ENCODE measurements at places on chromosomes 6 and 20. TPM values are rescaled to one million over a fixed set of nuclear protein-coding genes. Genes with fewer than 3 reads are reported as not detected.

GRCh38 chr20:43385914-43386313 is 71.8 kb upstream of the SRSF6 start:
- no peak overlapping the region for H3K27ac ChIP-seq
- no peaks in the 10 kb centered on the region for H3K4me1 ChIP-seq
- peaks cover 5% of the 10 kb centered on the region for H3K27me3 ChIP-seq
- no peak overlapping the region for H3K4me3 ChIP-seq
- no peaks in the 10 kb centered on the region for H3K36me3 ChIP-seq

DNA sequence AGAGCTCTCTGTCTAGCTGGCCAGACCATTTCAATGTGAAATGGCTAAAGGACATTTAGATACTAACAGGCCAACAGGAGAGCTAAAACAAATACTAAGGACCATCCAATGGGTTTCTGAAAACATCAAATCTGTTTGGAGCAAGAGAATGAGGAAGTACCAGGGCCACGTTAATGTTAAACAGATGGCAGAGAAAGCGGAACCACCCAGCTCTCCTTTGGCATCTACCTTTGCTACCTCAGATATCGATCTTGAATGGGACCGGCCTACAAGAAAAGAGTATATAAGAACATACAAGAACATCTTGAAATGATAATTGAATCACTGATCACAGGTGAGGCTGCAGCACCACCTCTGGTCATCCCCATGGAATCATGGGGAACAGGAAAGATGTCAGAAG is 31.8 kb downstream of the KCNK5 start:
- H3K4me1 ChIP-seq: no peaks in the 10 kb centered on the region
- no peak for DNase-seq
- no peaks in the 10 kb centered on the region for H3K36me3 ChIP-seq
- H3K27me3 ChIP-seq: peaks cover 4% of the 10 kb centered on the region

DNA sequence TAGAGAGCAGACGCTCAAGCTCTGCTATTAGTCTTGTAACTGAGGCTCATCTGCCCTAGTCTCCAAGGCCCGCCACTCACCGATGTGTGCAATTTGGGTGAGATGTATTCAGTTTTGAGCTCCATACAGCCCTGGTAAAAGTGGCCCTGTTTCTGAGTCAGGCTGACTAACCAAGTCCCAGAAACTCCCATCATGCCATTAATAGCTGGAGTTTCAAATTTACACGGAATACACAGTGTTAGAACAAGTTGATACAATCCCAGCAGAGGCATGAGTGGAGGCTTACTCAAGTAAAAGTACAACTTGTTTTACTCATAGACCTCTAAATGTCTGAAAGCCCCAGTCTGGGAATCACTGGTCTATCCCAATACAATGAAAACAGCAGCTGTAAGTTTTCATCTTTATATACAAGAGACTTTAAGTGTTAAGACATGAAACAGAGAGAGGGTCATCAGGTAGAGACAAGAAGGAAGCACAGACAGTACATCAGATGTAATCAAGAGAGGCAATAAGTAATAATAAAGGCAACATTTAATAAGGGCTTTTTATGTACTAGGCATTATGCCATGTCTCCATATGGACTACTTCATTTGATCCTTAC is 42.4 kb downstream of the RTN4IP1 start:
- peaks cover 27% of the 10 kb centered on the region for H3K4me1 ChIP-seq
- DNase-seq: no peak
- no peak overlapping the region for H3K4me3 ChIP-seq

Gene DZANK1
- total RNA-seq: 1.5 TPM

Gene OR14J1
- total RNA-seq: not detected

Gene KCNQ5
- total RNA-seq: 4.1 TPM

DNA sequence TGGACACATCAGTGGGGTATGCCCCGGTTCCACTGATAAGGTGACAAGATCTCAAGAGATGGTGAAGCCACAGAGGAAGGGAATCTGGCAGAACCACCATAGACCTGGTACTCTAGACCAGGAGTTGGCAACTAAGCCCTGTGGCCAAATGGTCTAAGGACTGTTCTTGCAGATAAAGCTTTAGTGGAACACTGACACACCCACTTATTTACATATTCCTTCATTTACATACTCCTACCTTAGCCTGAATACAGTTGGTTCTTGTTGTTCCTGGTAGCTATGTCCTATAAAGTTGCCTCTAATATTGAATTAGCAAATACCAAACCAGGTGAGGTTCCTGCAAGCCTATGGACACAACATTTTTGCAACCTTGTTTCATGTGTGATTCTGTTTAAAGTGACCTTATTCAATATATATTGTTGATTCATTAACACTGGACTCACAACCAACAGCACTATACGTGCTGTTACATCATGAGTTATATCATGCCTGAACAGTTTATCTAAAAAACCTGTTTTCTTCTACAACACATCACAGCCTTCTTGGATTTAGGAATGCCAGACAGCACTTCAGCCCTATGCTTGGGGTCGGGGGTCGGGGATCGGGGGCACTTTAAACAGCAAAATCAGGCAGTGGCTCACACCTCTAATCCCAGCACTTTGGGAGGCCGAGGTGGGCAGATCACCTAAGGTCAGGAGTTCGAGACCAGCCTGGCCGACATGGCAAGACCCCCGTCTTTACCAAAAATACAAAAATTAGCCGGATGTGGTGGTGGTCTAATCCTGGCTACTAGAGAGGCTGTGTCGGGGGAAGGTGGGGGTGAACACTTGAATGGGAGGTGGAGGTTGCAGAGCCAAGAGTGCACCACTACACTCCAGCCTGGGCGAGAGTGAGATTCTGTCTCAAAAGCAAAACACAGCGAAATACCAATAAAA is 2.5 kb downstream of the CCDC167 start:
- H3K27me3 ChIP-seq: no peaks in the 10 kb centered on the region
- H3K27ac ChIP-seq: no peak overlapping the region
- peaks cover 17% of the 10 kb centered on the region for H3K4me1 ChIP-seq
- no peaks in the 10 kb centered on the region for H3K36me3 ChIP-seq
- H3K4me3 ChIP-seq: no peak overlapping the region

DNA sequence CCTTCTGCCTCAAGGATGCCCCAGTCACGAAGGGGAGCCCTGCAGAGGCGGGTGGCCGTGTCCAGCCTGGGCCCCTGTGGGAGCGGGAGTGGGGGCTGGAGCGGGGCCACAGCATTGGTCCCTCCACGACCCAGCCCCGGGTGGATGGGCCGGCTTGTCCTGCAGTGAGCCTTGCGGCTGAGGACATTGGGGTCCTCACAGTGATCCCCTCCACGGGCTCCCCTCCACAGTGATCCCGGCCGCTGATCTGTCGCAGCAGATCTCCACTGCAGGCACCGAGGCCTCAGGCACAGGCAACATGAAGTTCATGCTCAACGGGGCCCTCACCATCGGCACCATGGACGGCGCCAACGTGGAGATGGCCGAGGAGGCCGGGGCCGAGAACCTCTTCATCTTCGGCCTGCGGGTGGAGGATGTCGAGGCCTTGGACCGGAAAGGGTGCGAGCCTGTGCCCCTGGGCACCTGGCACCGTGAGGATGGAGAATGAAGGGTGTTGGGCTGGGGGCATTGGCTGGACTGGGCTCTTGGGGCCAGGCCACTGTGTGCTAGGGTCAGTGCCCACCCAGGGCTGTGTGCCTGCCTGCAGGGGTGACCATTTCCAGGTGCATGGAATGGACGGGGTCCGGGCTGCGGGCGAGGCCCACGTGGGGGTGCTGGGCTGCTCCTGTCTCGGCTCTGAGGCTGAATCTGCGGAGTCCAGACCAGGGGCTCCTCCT is 44.4 kb downstream of the PYGB start:
- no peaks in the 10 kb centered on the region for H3K27me3 ChIP-seq
- no peak for DNase-seq
- peaks cover 9% of the 10 kb centered on the region for H3K4me1 ChIP-seq
- peaks cover 28% of the 10 kb centered on the region for H3K36me3 ChIP-seq

Gene ANKS1A
- total RNA-seq: 17.2 TPM

- peaks cover 1% of the 10 kb centered on the region for H3K36me3 ChIP-seq
- H3K27ac ChIP-seq: no peak overlapping the region
- no peak overlapping the region for H3K4me3 ChIP-seq
Observed at GRCh38 chr6:106925948-106926347, 48.6 kb downstream of the CD24 start.

DNA sequence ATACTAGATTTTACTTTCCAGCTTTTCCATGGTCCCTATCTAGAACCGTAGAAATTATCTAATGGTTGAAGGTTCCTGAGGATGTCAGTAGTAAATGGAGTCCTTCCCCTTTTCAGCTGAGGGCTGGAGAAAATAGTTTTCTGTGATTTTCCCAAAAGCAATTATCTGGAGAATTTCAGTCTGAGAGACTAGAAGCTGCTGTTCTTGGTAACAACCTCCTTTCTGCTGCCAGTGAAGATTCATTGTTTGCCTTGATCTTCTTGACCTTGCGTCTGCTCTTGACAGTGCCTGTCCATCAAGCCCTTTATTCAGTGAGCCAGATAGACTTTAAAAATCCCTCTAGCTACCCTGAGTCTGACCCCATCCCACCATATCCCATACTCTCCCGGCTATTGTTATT is 73.1 kb downstream of the PHACTR2 start:
- no peak overlapping the region for H3K4me3 ChIP-seq
- no peak for DNase-seq
- no peaks in the 10 kb centered on the region for H3K27me3 ChIP-seq
- peaks cover 51% of the 10 kb centered on the region for H3K4me1 ChIP-seq
- H3K27ac ChIP-seq: no peak overlapping the region
- peaks cover 11% of the 10 kb centered on the region for H3K36me3 ChIP-seq

Gene INSM1
- not detected for total RNA-seq

All from chondrocyte (in vitro differentiated cells).